ENCODE measurements at places on chromosomes 2 and 18. TPM values are rescaled to one million over a fixed set of nuclear protein-coding genes. Genes with fewer than 3 reads are reported as not detected.

DNA sequence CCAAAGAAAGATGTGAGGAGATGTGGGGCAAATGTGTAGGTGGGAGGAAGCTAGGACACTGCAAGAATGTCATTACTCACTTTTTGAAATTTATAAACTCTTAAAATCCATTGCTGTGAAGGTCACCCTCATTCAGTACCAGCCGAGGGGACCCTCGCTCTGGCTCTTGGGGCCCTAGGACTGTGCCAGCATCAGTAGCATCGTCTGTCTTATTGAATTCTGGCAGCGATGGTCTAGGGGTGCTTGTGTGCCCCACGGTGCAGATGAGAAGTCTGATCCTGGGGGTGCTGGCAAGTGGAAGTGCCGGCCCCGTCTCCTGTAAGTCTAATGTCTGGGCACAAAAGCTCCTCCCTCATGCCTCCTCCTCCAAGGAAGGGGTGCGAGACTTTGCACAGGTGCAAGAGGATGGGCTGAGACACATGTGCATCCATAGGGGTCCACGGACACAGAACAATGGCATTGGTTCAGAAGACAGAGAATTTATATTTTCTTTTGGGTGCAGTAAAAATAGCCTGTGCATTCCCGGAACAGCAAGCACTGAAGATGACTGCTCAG lies 266.7 kb upstream of the HDAC4 start:
- no peak for DNase-seq

DNA sequence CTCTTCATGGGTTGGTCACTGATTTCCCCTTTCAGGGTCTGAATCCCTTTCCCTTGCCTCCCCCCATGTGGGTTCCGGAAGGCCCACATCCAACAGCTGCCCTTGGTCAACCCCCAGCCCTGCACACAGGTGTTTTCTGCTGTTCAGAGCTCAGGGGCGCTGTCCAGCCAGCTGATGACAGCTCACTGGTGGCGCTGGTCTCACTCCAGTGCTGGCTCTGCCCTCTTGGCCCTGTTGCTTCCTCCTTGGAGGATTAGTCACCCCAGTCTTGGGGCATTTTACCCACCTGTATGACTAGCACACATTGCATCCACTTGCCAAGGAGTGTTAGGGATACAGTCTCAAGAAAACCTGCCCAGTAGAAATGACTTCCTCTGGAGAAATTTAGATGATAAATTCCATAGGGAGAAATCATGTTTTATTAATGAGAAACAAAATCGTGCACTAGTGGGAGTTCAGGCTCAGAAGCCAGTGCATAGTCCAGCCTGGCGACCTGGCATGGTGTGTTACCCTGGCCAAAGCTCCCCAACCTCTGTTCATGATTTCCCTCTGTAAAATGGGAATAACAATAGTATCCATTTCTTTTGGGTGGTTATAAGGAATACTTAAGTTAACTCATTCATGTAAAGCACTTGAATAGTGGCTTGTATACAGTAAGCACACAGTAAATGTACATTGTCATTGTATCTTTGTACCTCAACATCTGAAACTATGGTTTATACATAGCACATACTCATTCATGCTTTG lies 21.6 kb downstream of the CRIM1 start:
- DNase-seq = no peak

DNA sequence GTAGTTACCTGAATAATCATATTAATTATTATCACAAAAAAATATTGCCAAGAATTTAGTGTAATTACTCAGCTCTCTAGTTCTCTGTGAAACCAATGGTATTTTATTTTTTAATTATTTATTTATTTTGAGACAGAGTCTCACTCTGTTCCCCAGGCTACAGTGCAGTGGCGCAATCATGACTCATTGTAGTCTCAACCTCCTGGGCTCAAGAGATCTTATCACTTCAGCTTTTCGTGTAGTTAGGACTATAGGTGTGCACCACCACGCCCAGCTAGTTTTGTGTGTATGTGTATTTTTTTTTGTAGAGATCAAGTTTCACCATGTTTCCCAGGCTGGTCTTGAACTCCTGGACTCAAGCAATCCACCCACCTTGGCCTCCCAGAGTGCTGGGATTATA lies 440.4 kb upstream of the CDH20 start:
- no peak for DNase-seq

DNA sequence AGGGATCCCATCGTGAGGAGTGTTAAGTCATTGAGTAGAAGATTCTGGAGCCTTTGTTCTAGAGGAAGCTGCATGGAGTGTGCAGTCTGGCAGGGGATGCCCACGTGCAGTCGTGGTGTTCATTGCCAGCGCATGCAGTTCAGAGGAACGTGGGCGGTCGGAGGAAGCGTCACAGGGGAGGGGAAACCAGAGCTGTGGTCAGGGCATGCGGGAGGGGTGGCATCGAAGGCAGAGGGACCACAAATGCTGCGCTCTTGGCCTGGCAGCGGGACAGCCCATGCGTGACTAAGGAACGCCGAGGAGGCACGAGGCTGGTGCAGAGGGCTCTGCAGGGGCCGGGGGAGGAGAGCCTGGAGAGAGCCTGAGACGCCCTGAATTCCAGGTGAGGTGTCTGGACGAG lies 141.1 kb downstream of the KLHL29 start:
- DNase-seq = no peak

- DNase-seq = no peak
Observed at GRCh38 chr18:53861185-53861584, 363.3 kb downstream of the MBD2 start.

Gene KRTCAP3
- total RNA-seq = 10.0 TPM

- no peak for DNase-seq
Observed at GRCh38 chr2:107466241-107466640, 360.5 kb upstream of the RGPD4 start.

DNA sequence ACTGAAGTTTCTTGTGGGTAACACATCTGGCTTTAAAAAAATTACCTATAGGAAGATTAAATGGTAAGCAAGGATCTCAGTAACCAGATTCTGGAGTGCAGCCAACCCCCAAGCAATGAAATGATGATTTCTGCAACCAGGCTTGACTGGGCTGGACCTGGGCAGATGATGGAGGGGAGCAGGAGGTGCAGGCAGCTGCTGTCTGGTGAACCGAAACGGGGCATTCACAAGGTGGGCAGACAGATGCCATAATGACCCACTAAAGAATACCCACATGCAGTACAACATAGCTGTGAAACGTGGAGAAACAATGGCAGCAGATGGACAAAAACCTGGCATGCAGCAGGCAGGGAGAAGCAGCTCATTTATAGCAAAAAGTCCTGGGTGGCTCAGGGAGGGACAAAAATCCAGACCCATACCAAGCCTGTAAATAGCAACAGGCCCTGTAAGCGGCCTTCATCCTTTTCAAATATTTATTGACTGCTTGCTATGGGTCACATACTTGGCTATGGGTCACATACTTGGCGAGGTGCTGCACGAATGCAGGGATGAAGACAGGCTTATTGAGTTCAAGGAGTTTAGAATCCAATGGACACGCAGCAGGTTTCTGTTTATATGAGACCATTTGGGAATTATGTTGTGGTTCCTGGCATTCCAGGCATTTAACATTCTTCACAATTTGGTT lies 244.7 kb downstream of the HRH4 start:
- no peak for DNase-seq

DNA sequence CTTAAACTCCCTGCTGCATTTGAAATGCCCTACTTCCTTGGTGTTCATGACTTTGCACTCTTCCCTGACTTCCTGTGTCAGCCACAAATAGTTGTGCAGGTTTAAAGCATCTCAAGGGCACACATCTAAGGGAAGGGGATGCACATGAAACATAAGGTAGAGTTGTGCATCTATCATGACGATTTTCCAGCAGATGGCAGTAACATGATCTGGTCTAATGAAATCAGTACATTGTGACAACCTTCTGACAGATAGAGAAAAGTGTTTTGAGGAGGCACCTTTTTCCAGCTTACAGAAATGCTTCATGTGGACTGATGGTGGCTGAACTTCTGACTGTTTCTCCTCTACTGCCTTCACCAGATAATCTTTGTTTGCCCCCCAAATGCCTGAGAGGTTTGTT lies 238.9 kb downstream of the XIRP2 start:
- DNase-seq = no peak

GRCh38 chr2:224944707-224945547 lies 97.3 kb downstream of the DOCK10 start:
- no peak for DNase-seq

- no peak for DNase-seq
Observed at GRCh38 chr2:230475143-230475542, 59.1 kb downstream of the SP100 start.

Measured in activated B cell treated with CpG ODN at 0.5 μM for 24 hours (primary cell).